ENCODE measurements at places on chromosomes 4 and X.

GRCh38 chr4:152825336-152825735 is 45.6 kb downstream of the ARFIP1 start:
- DNase-seq = no peak

GRCh38 chr4:101014417-101014816 is 332.9 kb downstream of the PPP3CA start:
- no peak for DNase-seq

DNA sequence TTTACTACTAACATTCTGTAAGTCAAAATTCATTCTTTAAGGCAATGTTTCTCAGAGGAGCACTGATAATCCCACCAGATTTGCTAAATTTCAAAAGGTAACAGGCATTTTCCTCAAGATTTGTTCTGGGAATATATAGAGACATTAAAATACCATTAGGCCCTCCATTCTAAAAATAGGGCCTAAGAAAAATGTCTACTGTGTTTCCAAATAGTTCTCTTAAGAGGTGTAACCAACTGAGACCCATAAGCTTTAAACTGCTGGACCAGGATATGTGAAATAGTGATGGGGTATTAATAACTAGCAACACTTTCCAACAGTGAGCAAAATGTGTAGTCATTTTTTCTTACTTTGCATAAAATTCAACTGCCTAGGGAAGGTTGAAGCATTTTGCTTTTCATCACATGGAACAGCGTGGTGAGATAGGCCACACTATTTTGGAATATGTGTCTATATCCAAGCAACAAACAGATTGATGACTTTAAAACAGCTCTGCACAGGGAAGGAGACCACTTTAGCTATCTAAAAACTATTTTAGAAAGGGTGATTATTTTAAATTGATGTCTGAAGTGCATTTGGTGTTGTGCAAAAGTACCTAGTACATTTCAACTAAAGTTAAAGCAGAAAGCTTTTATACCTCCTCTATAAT is 89.9 kb downstream of the CORIN start:
- no peak for DNase-seq

GRCh38 chr4:78446619-78447018 is 105.0 kb upstream of the ANXA3 start:
- DNase-seq = no peak

GRCh38 chr4:150647008-150647407 is 65.1 kb downstream of the MAB21L2 start:
- DNase-seq = no peak

DNA sequence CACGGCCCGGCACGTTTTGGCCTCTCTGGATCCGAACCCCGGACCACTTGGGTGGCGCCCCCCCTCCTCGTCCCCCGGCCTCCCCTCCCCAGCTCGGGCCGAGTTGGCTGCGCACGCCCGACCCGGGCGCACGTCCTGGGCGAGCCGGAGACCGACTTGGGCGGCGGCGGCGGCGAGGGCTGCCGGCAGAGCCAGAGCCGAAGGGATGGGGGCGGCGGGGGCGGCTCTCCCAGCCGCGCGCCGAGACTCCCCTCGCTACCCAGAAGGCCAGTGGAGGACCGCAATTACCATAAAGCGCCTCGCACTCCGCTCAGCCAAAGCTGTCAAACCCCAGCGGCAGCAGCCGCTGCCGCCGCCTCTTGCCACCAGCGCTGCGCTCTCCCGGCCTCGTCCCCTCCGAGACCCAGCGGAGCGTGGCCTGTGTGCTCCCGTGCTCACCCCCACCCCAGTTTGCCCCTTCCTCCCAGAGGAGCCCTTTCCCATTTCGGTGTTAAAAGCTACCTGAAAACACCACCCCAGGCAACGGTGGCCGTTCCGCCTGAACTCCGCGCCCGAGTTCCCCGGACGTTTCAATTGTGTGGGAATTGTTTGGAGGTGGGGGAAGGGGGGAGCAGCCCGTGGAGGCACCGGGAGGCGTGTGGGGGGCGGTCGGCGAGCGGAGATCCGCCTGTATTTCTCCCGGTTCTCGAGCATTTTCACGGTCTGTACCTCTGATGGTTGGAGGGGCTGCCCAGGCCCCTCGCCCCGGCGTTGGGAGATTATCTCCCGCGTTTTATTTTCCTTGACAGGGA is 701 bp upstream of the BCOR start:
- DNase-seq = no peak

DNA sequence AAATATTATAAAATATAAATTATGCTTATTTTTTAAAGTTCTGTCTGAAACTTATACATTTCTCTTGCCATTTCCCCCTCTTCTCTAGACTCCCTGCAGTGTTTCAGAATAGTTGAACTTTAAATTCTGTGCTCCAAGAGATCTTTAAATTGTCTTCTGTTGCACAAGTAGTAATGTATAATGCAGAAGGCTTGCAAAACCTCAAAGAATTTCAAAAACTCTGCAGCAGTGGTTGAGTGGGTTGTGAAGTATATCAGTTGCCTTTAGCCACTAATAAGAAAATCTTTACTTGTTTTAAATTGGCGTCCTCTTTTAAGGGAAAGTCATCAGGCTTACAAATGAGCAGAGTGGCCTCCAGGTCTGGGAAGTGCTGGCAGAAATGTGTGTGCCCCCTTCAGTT is 1153.3 kb upstream of the PABPC4L start:
- no peak for DNase-seq

- DNase-seq = no peak
These were observed 707.0 kb upstream of the GRID2 start for GRCh38 chr4:91596718-91597117.

- DNase-seq = no peak
These were observed 1082.0 kb downstream of the RAPGEF2 start for GRCh38 chr4:160184884-160185283.

DNA sequence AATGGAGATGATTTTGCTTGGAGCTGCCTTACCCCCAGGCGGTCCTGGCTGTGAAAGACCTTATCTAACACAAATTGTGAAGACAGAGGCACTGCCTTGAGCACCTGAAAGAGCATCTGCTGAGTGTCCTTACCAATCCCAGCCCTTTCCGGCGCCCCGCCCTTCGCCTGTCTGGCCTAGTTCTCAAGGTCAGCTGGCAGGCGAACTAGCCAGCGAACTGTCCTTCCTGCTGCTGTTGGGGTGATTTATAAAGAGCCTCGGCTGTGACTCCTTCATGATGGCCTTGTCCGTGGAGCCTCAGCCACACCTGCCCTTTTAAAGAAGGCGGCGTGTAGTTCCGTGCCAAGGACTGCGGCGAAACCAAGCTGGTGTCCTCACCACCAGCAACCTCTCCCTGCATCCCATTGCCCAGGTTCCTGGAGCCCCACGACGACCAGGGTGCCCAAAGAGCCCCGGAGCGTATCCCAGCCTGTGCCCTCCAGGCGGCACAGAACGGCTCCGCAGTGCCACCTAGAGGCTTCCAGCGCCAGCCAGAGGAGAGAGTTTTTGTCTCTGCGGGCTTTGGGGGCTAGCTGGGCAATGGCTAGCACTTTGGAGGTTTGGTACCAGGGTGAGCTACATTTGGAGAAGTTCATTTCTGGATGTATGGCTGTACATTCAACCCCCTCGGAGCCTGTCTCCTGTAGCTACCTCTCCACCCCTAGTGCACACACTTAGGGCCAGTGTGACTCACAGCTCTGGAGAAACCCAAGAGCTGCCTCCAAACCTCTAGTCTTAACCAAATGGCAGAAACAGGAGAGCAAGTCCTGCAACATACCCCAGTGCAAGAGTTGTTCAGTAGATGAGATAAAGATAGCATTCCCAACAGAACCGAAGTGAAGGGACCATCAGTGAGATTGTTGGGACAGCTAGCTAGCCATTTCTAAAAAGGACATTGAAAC is 36.8 kb upstream of the VMA21 start:
- DNase-seq = peak; percentile 22

DNA sequence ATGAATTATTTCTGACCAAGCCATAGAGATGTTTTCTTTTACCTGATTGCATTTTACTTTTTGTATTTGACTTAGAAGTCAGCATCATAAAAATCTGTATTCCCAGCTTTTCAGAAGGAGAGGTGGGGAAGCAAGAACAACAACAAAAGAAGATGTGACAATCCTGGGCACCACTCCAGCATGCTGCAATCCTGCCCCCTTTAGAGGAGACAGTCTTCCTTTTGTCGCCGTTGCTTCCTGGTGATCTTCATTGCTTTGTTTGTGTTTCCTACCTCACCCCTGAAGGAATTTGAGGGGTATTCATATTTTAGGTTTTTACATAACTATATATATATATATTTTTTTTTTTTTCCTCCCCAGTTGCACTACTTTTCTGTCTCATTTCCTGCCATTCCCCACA is 3.7 kb downstream of the QRFPR start:
- no peak for DNase-seq

All from CD8-positive, alpha-beta T cell (primary cell).